ENCODE measurements at places on chromosomes 4 and X.

DNA sequence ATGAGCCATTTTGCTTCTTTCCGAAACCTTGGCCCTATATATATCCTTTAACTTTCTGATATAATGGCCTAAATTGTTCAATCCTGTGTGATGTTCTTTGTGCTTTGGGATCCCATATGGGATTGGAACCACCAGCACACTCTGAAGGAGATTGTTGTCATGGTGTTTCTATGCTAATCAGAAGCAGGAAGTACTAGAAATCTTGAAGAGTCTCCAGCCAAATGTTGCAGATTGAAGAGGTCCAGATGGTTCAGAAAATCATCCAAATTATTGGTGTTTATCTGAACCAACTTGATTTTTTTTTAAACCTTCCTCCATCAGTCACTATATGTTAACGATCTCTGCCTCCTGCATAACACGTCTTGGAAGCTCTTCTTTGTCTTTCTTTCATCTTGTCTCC lies 72.8 kb downstream of the KIT start:
- DNase-seq, result no peak

- DNase-seq, result no peak
Observed at GRCh38 chrX:47571215-47571614, 10.2 kb downstream of the ARAF start.

- DNase-seq, result no peak
Observed at GRCh38 chrX:29432534-29432933, 782.8 kb upstream of the MAGEB2 start.

GRCh38 chr4:24322995-24323394 lies 261.4 kb downstream of the DHX15 start:
- DNase-seq, result no peak

GRCh38 chr4:169143335-169143734 lies 127.4 kb downstream of the SH3RF1 start:
- no peak for DNase-seq

- no peak for DNase-seq
Observed at GRCh38 chr4:170234800-170235199, 145.0 kb upstream of the AADAT start.

DNA sequence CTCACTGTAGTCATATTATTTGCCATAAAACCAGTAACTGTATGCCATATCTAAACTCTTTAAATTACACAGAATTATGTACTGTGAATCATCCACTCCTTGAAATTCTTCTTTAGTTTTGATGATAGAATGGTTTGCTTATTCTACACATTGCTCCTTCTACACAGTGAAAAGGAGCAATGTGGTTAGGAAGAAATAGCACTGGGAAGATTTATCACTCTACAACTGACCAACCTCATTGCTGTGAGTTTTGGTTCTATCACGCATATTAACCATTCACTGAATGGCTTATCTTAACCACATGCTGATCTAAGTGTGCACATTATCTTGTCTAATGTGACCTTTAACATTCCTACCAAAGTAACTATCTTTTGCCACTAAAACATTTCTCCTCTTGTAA lies 415.7 kb upstream of the NDST4 start:
- no peak for DNase-seq

DNA sequence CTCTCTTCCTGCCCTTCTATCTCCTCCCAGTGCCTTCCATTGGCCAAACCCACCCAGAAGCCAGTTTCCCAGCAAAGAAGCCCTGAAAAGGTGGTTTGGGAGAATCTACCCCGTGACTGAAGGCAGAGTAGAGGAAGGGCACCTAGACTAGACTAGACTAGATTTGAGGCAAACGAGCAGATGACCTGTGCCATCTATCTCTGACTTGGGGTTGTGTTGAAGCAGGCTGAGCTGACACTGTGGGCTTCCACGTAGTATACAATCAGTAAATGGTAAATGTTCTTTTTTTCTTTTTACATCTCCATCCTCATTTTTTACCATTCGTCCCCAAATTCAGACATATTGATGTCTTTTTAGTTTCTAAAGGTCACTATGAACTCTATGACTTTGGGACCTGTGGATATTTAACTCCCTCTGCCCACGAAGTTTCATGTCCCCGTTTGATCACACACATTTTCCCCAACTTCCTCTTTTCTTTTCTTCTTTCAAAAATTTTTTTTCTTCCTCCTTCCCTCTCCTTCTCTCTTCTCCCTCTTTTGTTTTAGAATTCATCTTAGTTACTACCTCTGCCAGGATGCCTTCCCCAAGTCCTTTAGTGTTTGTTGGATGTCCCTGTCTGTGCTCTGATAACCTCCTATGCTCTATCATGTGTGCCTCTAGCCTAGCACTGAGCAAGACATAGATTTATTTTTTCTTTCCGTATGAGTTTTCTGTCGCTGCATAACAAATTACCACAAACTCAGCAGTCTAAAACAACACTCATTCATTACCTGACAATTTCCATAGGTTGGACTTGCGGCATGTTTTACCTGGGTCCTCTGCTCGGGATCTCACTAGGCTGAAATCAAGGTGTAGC lies 6.2 kb upstream of the AFF1 start:
- DNase-seq, result no peak

- DNase-seq, result no peak
Observed at GRCh38 chrX:39895218-39896110, 202.3 kb downstream of the BCOR start.

DNA sequence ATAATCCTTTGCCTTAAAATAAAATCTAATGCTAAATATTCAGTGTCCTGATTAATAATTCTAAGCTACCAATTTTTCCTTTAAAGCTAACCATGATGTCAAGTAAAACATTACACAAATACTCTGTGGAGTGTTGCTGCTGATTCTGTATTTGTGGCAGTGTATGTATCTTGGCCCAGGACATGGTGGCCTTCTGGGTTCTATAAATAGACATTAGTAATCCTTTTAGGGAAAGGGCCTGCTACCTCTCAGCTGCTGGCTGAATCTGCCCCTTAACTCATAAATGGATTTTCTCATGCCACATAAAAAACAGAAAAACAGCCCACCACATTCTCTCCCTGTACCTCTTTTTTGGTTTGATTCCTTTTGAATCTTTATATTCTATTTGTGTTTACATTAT lies 1.2 kb upstream of the XK start:
- DNase-seq, result no peak
